ENCODE measurements at places on chromosomes 13 and 19.

GRCh38 chr13:25915840-25916518 lies 135.8 kb downstream of the SHISA2 start:
- DNase-seq, result no peak

DNA sequence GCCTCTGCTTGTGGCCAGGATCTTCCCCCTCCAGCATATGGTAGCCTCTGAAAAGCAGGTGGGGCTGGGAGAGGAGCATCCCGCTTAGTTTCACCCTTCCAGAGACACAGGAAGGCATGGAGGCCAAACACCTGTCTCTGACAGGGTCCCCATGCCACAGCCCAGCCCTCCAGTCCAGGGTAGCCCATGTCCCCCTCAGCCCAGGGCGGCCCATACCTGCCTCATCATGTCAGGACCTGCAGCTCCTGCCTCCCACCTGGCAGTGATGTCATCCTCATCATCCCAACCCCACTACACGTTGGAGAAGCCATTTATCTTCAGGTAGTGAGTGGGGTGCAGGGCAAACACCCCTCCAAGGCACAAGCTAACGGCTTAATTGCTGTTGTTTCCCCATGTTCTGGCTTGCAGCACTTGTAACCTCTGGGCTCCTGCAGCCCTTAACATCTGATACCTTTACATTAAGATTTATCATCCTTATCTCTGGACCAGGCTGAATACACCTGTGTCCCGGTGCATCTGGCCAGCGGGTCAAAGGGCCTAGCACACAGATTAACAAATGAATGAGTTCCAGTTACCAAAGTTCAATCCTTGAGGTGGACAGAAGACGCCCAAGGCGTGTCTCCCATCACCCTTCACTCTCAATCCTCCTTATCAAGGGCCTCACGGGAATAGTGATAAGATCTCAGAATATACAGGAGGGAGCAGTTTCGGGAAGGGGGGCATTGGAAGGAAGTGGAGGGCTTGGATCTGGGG lies 22.2 kb downstream of the ZNF175 start:
- no peak for DNase-seq

GRCh38 chr19:48900477-48901406 lies 630 bp downstream of the NUCB1 start:
- DNase-seq, result no peak

DNA sequence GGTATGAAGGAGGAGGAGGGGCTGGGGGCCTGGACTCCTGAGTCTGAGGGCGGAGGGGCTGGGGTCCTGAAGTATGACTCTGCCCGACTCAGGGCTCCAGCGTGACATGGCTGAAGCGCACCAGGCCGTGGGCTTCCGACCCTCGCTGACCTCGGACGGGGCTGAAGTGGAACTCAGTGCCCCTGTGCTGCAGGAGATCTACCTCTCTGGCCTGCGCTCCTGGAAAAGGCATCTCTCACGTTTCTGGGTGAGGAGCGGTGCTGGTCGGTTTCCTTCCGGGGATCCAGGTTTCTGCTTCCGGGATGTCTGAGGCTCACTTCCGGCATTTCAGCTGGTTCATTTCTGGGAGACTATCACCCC lies 1.2 kb downstream of the CPT1C start:
- no peak for DNase-seq

GRCh38 chr19:57068921-57069697 lies 50.7 kb upstream of the USP29 start:
- DNase-seq, result no peak
